ENCODE measurements at places on chromosomes 7 and 10.

DNA sequence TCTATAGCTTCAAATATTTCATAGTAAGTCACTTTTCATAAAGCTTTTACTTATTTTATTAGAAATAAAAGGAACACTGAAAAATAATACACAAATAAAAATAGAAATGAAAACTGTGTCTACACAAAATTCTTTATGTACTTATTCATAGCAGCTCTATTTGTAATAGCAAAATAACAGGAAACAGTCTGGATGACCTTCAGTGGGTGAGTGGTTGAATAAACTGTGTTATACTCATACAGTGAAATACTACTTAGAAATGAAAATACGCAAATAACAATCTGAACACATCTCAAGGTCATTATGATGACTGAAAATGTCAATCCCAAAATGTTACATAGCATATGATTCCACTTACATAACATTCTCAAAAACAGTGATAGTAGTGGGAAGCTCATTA, 138.7 kb upstream of the PCLO start:
- DNase-seq = no peak

GRCh38 chr10:6338361-6338760, 135.6 kb downstream of the PFKFB3 start:
- no peak for DNase-seq

GRCh38 chr7:53800746-53801145, 741.4 kb upstream of the VSTM2A start:
- no peak for DNase-seq

- no peak for DNase-seq
Observed at GRCh38 chr7:50492770-50493519, 42.8 kb upstream of the FIGNL1 start.

DNA sequence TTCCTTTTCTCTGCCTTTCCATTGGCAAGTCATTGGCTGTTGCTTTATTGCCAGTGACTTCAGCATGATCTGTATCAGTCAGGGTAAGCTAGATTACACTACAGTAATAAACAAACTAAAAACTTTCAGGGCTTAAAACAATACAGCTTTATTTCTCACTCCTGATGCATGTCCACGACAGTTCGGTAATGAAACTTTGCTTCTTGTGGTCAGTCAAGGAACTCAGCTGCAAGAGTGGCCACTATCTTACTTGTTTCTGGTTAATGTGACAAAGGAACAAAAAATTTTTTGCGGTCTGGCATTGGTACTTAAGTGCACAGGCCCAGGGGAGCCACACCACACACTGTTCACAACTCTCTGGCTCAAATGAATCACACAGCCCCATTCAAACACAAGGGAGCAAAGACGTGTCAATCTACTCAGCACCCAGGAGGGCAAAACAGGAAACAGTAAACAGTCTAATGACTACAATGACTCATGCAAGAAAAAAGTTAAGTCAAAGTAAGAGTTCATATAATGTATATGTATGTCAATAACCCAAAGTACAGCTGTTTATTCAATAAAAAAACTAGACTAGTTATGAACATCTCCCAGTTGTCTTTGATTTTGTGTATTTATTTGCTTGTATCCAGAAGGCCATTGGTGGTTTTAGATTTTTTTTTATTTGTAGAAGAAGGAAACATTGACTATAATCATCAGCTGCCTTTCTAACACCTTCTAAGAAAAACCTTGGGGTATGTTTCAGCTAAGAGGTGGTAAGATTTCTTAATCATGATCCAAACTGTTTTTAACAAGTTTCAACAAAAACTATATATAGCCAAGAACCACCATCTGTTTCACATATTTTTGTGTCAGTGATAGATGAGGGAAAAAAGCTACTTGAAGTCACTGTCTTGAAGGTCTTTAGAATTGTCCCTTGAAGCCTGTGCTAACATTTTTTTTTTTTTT, 134.4 kb upstream of the FAM3C start:
- peak; percentile 44 for DNase-seq

DNA sequence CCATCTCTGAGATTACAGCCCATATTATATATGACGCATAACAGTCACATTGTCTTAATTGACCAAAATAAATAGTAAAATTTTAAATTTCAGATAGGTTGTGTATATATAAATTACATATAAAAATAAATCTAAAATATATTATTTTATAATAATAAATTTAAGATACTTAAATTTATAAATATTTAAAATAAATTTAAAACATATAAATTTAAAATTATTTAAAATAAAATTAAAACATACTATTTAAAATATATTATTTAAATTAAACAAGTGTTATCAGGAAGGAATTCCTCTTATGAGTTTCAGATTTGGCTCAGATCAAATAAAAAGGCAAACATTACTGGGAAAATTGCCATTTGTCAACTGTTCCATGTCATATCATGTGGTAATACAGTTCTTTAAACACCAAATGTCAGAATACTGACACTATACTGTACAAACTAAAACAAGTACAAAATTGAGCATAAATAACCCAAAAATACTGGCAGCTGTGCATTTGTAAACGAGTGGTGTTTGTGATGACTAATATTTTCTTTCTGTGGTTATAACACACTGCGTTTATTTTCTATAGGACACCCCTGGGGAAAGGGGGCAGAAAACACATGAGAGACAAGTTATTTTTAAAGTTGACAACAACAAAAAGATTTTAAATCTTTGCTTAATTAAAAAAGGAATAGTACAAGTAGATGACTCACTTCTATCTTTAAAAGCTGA, 71.3 kb upstream of the DGKB start:
- DNase-seq = no peak

- no peak for DNase-seq
Observed at GRCh38 chr10:36278176-36278575, 636.1 kb upstream of the FZD8 start.

DNA sequence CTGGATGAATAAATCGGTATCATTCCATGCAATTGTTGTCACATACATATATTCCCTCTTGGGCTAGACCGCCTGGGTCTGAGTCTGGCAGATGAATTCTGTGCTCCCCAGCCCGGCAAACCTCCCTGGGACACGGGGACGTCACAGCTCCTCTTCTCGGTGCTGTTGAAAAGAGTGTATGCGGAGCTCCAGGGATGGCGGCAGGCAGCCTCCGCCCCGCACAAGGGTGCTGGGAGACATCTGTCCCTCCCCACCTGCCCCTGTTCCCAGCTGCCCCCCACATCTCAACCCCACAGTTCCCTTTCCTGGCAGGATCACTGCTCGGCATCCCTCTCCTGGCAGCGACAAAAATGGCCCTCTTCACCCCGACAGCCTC, 32.1 kb downstream of the PRKAG2 start:
- DNase-seq = no peak

DNA sequence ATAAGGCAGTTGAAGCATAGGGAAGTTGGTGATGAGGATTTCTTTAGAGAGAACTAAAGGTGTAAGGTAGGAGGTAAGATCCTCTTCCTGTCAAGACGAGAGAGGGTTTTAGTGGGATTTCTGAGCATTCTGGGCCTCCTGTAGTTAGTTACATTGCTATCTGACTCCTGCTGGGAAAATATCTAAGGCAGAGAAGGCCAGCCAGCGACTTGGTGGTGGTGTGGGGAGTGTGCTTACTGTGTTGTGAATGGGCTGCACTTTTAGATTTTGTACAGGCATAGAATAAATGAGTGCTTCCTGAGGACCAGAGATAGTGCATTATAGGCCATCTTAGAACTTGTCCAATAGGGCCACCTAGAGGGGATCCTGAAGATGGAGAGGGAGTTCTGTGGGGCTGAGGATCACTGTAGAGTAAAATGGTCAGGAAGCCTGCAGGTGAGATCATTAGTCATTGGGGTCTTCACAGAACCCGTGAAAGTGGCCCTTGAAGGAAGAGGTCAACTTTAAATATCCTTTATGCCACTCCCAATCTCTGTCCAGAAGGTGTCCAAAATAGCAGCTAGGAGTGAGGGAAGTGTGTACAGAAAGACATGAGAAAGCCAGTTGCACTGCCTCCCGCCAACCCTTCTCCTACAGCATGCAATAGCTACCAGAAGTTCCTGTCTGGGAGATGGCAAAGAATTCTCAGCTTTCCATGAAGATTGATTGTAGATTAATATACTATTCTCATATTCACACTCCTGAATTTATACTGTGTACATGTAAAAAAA, 266.6 kb downstream of the POLR1F start:
- DNase-seq = no peak

- no peak for DNase-seq
Observed at GRCh38 chr7:47337531-47337930, 244.4 kb downstream of the TNS3 start.

- DNase-seq = no peak
Observed at GRCh38 chr10:107583974-107584373, 419.5 kb upstream of the SORCS1 start.

- DNase-seq = no peak
Observed at GRCh38 chr10:53547364-53547763, 774.8 kb upstream of the MBL2 start.

DNA sequence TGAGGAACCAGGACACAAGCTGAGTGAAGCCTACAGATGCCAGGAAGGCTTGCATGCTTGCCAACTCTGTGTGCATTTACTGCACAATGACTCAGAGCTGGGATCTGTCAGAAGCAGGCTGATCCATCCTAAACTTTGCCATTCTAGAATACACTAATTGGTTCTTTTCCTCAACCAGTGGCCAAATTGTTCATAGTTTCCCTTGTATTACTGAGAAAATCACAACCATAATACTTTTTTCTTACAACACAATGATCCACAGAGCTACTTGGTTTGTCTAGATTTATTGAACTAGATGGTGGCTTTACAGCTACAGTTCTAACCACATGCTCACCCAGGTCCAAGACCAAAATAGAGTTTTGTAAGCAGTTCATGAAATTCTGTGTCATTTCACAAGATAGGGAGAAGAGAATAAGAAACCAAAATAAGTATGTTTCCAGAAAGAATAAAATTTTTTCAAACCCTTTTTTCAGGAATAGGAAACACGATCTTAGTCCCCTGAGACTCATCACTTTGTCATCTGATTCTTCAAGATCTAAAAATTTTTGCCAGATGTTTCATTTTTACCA, 21.0 kb upstream of the LRRC17 start:
- no peak for DNase-seq

GRCh38 chr10:26528048-26528447, 89.9 kb downstream of the APBB1IP start:
- no peak for DNase-seq

DNA sequence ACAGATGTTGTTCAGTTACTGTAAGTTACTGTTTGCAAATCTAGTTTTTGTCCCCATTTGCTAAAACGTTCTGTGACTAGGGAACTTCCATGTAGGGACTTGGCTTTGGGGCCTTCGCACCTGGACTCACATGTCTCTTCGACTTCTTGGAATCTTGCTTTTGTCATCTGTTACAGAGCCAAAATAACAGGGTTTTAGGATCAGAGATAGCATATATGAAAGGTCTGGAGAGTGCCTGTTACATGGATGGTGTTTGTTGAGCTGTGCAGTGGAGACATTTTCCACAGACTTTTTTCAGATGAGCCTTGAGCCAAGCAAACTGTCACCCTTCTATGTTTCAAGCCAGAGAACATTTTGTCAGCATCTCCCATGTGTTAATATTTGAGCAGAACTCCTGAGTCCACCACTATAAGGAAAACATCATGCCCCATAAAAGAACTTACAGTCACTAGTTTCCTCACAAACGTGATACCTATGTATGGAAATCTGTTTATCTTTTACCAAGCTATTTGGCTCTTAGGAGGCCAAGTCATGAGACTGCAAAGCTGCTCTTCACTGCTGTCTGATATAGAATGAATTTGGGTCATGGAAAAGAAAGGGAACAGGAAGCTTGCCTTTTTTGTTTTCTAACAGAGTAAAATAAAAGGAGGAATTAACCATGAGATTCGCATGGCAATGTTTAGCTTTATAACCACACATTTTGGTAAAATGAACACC, 818.6 kb upstream of the IGFBP3 start:
- DNase-seq = no peak

DNA sequence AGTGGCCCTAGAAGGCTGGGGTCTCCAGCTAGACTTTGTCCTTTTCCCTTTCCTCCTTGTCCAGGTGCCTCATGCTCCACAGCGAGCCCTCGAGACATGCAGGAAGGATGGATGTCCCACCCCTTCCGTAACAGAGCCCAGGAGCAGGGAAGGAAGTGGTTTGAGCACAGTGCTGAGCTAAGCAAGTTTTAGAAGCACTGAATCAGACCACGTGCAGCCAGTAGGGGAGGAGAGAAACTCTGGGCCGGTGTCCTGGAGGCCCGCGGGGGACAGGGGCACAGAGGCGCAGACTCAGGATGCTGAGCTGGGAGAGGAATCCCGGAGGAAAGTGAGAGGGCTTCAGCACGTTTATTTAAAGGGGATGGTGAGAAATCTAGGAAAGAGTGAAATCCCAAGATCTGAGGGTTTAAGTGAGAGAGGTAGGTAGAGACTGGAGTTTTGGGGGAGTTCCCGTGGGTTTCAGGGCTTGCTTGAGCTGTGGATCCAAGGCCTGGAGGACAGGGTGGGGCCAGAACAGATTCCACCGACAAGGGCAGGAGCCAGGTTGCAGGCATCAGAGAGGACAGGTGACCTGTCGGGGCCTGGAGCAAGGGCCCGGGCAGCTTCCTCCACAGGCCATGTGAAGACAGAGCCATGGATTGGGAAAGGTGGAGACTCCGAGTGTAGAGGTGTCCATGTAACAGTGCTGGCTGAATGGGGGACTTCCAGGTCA, 4.4 kb upstream of the IRF5 start:
- no peak for DNase-seq

DNA sequence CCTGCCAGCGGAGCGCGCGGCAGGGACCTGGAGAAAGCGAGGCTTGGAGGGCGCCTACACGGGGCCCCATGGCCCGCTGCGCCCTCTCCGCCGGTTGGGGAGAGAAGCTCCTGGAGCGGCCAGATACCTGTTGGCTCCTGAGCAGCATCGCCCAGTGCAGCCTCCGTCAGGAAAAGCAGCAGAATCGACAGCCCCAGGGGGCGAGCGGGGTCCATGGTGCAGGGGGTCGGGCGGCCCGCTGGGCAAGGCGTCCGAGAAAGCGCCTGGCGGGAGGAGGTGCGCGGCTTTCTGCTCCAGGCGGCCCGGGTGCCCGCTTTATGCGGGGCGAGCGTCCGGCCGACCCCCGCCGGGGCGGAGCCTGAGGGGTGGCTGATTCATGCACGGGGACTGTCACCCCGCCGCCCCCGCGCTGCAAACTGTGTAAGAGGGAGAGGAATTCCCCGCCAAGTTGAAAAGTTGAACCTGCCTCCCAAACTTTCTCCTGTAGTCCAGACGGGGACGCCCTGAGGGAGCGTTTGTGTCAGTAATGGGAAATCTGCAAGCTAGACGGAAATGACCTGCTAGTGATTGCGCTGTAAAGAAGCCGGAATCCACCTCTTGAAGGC, at the start of gene TFPI2:
TFPI2 (minus strand) TSS at position 290 of the 605 bp plus-strand sequence; CDS start at position 215, 75 bp downstream.
- no peak for DNase-seq

DNA sequence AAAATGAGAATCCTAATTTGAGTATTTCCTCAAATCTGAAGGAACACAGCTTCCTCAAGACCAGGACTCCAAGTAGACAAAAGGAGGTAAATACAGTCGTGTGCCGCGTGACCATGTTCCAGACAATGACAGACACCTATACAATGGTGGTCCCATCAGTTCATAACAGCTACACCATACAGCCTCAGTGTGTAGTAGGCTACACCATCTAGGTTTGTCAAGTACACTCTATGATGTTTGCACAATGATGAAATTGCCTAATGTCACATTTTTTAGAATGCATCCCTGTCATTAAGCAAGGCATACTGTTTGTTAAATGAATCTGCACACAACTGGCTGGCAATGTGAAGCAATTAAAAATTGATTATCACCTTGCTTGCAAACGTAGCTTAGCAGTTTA, 107.9 kb downstream of the PROSER2 start:
- no peak for DNase-seq
